Activated naive CD8-positive, alpha-beta T cell treated with anti-CD3 and anti-CD28 coated beads for 36 hours (primary cell): ENCODE measurements at places on chromosomes 11 and 22. TPM values are rescaled to one million over a fixed set of nuclear protein-coding genes. Genes with fewer than 3 reads are reported as not detected.

IL10RA gene
- 41.2 TPM for total RNA-seq

SPON1 gene
- 0.95 TPM for total RNA-seq

NAALADL1 gene
- 9.8 TPM for total RNA-seq

SCGB1C1 gene
- total RNA-seq: not detected

OR10A6 gene
- total RNA-seq: not detected

ANO3 gene
- total RNA-seq: not detected

YAP1 gene
- total RNA-seq: 0.04 TPM

- no peaks in the 10 kb centered on the region for H3K4me1 ChIP-seq
- H3K4me3 ChIP-seq: no peak overlapping the region
- H3K27ac ChIP-seq: no peak overlapping the region
- no peaks in the 10 kb centered on the region for H3K27me3 ChIP-seq
- DNase-seq: no peak
- H3K36me3 ChIP-seq: no peaks in the 10 kb centered on the region
These were observed 52.4 kb downstream of the AHNAK start for GRCh38 chr11:62494246-62494645.

DNA sequence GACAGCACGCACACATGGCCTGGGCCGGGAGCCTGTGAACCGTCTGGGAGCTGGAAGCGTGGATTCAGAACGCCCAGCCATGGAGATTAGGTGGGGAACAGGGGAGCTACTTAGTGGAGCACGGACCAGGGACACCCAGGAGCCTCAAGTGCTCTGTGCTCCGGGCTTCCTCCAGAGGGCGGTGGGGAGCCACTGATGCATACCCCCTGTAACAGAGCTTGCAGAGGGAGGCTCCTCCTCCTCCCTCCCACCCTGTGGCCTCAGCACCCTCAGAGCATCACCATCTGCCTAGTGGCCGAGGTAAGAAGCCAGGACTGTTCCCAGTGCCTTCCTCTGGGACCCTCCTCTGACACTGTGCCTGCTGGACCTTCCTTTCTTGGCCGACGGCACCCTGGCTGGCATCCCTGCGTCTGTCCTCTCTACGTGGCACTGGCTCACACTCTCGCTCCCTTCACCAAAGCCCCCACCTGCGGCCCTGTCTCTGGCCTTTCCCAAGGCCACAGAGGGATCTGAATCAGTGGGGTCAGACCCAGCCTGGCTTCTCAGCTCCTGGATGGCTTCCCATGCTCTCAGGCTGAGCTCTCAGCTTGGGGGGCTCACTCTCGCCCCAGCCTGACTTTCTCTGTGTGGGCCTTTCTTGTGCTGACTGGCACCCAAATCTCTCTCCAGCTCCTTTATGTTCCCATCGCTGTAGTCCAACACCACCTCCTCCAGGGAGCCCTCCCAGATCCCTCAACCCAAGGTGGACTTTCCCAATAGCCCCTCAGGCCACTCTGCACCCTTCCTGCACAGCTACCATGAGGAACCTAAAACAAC is 780.9 kb downstream of the BRD1 start:
- no peaks in the 10 kb centered on the region for H3K4me1 ChIP-seq
- no peak overlapping the region for H3K4me3 ChIP-seq
- peaks cover 11% of the 10 kb centered on the region for H3K27me3 ChIP-seq
- no peaks in the 10 kb centered on the region for H3K36me3 ChIP-seq
- DNase-seq: peak; percentile 42

DNA sequence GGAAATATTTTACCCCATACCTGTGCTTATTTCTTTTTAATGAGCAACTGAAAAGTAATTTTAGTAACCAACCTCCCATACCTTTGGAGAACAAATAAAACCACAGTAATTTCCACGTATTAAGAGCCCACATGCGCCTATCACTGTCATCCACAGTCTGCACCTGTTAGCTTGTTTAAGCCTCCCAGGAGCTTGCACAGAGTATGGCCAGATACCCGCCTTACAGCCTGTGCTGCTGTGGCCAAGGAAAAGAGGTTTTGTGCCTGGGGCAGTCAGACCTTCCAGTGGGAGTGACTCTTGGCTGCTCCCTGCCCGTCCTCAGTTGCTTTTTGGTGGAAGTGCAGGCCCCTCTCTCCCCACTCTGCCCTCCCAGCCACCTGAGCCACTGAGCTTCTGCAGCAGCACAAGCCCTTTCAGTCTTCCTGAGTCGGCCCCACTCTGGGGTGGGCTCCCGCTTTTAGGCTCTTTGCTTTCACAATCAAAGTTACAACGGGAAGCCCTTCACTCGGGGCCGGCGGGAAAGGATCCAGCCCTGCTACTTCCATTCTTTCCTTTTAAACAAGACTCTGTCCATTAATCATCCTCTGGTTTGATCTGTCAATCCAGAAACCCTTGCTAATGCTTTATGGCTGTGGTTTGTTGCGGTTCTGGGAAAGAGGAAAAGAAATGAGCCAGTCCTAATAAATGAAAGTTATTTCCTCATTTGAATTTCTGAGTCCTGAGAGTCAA is 308.8 kb downstream of the TBC1D22A start:
- H3K27me3 ChIP-seq: no peaks in the 10 kb centered on the region
- H3K27ac ChIP-seq: no peak overlapping the region
- H3K4me1 ChIP-seq: peaks cover 15% of the 10 kb centered on the region
- DNase-seq: no peak
- H3K36me3 ChIP-seq: peaks cover 37% of the 10 kb centered on the region

- H3K36me3 ChIP-seq: no peaks in the 10 kb centered on the region
- DNase-seq: no peak
- H3K27ac ChIP-seq: peak overlapping the region; percentile 11
- H3K4me3 ChIP-seq: no peak overlapping the region
- H3K4me1 ChIP-seq: peaks cover 17% of the 10 kb centered on the region
- no peaks in the 10 kb centered on the region for H3K27me3 ChIP-seq
These were observed 100.1 kb downstream of the SLC1A2 start for GRCh38 chr11:35318977-35319925.

DNA sequence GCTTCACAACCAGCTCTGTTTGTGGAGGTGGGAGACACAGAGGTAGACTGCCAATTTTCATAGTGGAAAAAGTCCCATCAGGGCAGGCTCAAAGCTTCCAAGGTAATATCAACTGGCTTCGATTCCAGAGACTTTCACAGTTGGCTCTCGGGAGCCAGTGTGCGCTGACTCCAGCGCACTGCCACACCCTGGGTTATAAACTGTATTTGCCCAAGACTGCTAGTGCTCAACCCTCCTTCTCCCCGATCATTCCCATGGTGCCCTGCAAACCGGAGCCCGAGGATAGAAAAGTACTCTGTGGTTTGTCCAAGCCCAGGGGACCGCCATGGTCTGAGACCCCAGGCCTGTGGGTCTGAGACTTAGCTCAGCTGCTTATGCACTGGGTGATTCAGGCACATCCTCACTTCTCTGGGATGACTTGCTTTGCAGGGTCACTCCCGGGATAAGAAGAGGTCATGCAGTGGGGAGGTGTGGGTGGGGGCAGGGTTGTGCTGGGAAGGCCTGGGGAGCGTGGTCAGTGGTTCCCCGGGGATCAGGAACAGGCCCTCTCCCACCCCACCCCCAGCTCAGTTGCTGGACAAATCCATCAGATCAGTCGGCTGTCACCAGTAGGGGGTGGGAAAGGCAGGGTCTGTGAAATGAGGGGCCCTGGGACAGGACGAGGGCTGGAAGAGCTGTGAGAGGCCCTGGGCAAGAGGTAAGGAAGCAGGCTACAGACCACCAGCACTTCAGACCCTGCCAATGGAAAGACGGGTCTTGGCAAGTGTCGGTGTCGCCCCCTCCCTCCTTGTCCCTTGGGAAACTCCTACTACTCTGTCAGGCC is 26.7 kb upstream of the PICK1 start:
- H3K27ac ChIP-seq: no peak overlapping the region
- H3K36me3 ChIP-seq: no peaks in the 10 kb centered on the region
- H3K4me3 ChIP-seq: no peak overlapping the region
- no peaks in the 10 kb centered on the region for H3K27me3 ChIP-seq
- no peak for DNase-seq
- H3K4me1 ChIP-seq: no peaks in the 10 kb centered on the region

GRCh38 chr11:76699451-76700091 is 29.0 kb upstream of the LRRC32 start:
- peaks cover 6% of the 10 kb centered on the region for H3K27me3 ChIP-seq
- no peak overlapping the region for H3K27ac ChIP-seq
- no peaks in the 10 kb centered on the region for H3K36me3 ChIP-seq
- DNase-seq: no peak

DNA sequence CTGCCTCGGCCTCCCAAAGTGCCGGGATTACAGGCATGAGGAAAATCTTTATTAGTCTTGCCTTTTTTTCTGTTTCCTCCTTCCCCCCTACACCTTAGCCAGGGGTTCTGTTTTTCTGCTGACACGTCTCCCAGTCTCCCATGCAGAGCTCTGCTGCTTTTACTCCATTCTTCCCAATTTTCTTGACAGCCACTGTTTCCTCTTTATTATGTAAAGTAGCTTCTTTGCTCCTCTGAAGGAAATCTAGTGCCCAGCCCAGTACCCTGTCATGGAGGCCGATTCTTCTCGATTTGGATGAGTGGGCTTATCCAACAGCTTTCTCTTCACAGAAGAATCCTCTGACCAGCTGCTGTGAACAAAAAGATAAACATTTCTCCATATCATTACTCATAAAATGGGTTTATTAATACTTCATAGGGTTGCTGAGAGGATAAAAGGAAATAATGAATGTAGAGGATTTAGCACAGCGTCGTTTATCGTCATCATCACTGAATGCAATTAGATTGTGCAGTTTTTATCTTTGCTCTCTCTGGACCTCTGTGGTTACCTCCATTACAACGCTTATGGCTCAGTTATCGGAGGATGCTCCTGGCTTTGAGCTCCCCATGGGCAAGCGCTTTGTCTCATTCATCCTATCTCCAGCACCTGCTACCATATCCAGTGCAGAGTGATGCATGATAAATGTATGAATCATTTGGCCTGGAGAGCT is 375.6 kb upstream of the C11orf87 start:
- H3K27ac ChIP-seq: no peak overlapping the region
- H3K4me1 ChIP-seq: peaks cover 6% of the 10 kb centered on the region
- DNase-seq: no peak
- H3K36me3 ChIP-seq: no peaks in the 10 kb centered on the region
- no peaks in the 10 kb centered on the region for H3K27me3 ChIP-seq
- H3K4me3 ChIP-seq: no peak overlapping the region

DNA sequence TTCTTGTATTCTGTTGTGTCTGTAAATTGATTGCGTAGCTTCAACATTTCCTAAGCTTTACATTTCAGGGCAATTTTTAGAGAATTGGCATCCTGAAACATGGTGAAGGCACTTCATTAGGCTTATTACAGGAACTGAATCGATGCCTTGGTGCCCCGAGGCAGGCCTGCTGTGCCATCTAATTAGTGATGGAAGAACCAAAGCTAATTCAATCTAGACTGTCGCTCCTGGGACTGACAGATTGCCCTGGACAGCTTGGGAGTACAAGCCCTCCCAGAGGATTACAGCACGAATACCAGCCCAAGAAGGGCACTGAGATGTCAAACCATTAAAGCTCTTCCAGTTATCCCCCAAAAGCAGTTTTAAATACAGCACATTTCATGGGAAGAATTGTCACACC is 243.2 kb upstream of the ZC3H12C start:
- no peak overlapping the region for H3K27ac ChIP-seq
- no peak overlapping the region for H3K4me3 ChIP-seq
- no peaks in the 10 kb centered on the region for H3K4me1 ChIP-seq

- DNase-seq: no peak
- H3K4me3 ChIP-seq: no peak overlapping the region
- H3K4me1 ChIP-seq: no peaks in the 10 kb centered on the region
- no peak overlapping the region for H3K27ac ChIP-seq
- no peaks in the 10 kb centered on the region for H3K36me3 ChIP-seq
These were observed 58.9 kb upstream of the ALX4 start for GRCh38 chr11:44368886-44369285.

- peak overlapping the region; percentile 72 for H3K4me3 ChIP-seq
- peaks cover 15% of the 10 kb centered on the region for H3K27me3 ChIP-seq
- H3K36me3 ChIP-seq: no peaks in the 10 kb centered on the region
- peaks cover 37% of the 10 kb centered on the region for H3K4me1 ChIP-seq
These were observed 1.3 kb upstream of the KMT5B start for GRCh38 chr11:68214173-68215086.

- no peaks in the 10 kb centered on the region for H3K4me1 ChIP-seq
- no peak for DNase-seq
- H3K36me3 ChIP-seq: no peaks in the 10 kb centered on the region
- H3K27me3 ChIP-seq: no peaks in the 10 kb centered on the region
- no peak overlapping the region for H3K27ac ChIP-seq
- no peak overlapping the region for H3K4me3 ChIP-seq
These were observed 20.6 kb downstream of the SULT4A1 start for GRCh38 chr22:43841742-43842141.

GRCh38 chr22:29225422-29226090 is 19.9 kb downstream of the EMID1 start:
- H3K36me3 ChIP-seq: no peaks in the 10 kb centered on the region
- H3K27me3 ChIP-seq: no peaks in the 10 kb centered on the region
- no peaks in the 10 kb centered on the region for H3K4me1 ChIP-seq
- DNase-seq: no peak
- H3K4me3 ChIP-seq: no peak overlapping the region

DNA sequence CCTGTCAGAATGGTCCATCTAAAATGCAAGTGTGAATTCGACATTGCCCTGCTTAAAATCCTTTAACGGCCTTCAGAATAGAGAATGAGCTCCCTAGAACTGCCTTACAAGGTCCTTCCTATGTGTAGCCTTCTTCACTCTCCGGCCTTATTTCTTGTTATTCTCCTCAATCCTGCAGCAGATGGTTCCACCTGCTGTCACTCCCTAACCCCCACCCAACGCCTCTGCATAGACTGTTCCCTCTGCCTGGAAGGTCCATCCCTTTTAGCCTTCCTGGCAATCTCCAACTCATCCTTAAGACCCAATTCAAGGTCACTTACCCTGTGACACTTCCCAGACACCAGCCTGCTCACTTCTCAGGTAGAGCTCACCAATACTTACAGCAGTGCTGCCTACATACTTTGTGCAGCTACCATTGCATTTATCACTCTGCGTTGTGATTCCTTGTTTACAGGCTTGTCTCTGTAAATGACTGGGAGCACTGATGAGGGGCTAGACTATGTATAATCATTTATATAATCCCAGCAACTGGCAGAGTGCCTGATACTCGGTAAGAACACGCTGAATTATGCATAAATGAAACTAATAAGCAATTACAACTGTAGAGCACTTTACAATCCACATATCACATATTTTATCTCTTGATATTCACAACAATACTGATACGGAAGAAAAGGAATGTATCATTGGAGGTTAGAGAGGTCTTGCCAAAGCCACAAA is 58.9 kb downstream of the CLPB start:
- no peaks in the 10 kb centered on the region for H3K36me3 ChIP-seq
- H3K27ac ChIP-seq: no peak overlapping the region
- no peaks in the 10 kb centered on the region for H3K4me1 ChIP-seq
- no peak overlapping the region for H3K4me3 ChIP-seq
- DNase-seq: no peak

DNA sequence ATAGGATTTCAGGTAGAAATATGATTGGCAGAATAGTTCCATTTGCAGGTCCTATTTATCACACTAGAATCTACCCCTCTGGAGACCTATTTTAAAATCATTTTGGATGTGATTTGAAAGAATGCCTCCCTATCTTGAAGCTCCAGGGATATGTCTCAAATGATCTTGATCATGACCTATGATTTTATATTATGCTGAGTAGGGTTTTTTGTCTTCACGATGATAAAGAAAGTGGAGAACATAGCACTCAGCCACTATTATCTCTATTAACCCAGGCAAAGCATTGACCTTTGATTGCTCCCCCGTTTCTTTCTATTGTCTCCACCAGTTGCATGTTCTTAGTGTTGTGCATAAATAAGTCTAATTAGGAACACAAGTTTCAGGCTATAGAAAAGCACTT is 307.9 kb downstream of the BLID start:
- no peaks in the 10 kb centered on the region for H3K4me1 ChIP-seq
- H3K36me3 ChIP-seq: no peaks in the 10 kb centered on the region
- peaks cover 3% of the 10 kb centered on the region for H3K27me3 ChIP-seq
- no peak overlapping the region for H3K4me3 ChIP-seq

GRCh38 chr22:31221084-31221483 is 9.0 kb downstream of the LIMK2 start:
- H3K4me1 ChIP-seq: peaks cover 37% of the 10 kb centered on the region
- H3K27me3 ChIP-seq: no peaks in the 10 kb centered on the region
- H3K36me3 ChIP-seq: peaks cover 16% of the 10 kb centered on the region
- H3K4me3 ChIP-seq: no peak overlapping the region
- H3K27ac ChIP-seq: no peak overlapping the region
